CD4-positive, alpha-beta T cell treated with Interleukin-15 for 4 hours (primary cell): ENCODE measurements at places on chromosomes 3 and 15.

- no peak for DNase-seq
Measured at GRCh38 chr3:185270956-185271332, 17.1 kb upstream of the EHHADH start.

- no peak for DNase-seq
Measured at GRCh38 chr3:157590273-157590672, 87.1 kb upstream of the VEPH1 start.

GRCh38 chr3:4850928-4851265, 128.3 kb upstream of the BHLHE40 start:
- DNase-seq = peak; percentile 68

GRCh38 chr3:60645801-60646200, 605.5 kb downstream of the FHIT start:
- DNase-seq = no peak

GRCh38 chr3:158420654-158421396, 150.2 kb upstream of the MLF1 start:
- no peak for DNase-seq

GRCh38 chr3:72606005-72606800, 242.0 kb downstream of the SHQ1 start:
- no peak for DNase-seq

GRCh38 chr3:42868841-42869240, 6.8 kb downstream of the CYP8B1 start:
- DNase-seq = no peak

DNA sequence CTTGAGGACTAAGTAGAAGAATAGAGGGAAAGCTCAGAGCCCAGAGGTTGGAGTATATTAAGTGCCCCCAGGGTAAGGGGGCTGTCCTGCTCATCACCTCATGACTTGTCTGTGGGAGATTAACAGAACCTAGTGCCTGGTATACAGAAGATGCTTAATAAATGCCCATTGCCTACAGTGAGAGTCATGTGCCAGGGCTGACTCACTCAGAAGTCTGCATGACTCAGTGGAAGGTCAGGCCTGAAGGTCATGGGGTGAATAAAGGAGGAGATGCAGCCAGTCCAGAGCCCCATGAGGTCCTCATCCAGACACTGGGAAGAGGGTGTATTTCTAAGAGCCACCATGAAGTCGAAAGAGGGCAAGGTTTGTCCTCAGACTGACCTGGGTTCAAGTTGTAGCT, 62.5 kb upstream of the TLE3 start:
- DNase-seq = no peak

- peak; percentile 84 for DNase-seq
Measured at GRCh38 chr3:50192689-50193141, 1.3 kb downstream of the GNAT1 start.

DNA sequence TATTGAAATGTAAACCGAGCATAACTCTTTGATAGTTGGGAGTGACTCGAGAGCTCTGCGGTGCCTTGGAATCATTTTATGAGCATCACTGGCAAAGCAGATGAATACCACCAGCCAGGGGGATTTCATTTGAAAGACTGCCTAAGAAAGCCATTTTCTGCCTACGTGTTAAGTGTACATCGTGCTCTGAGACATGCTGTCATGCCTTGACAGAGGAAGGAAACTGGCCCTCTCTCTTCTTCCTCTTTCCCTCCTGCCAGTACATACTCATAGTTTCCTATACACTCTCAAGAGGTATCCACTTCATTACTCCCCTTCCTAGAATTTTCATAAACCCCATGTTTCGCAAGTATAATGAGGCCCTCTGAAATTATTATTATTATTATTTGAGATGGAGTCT, 8.8 kb downstream of the BCL2A1 start:
- DNase-seq = no peak

- DNase-seq = no peak
Measured at GRCh38 chr15:100764778-100765466, 114.7 kb upstream of the ALDH1A3 start.

- DNase-seq = no peak
Measured at GRCh38 chr3:12859840-12860239, 18.5 kb upstream of the RPL32 start.

- DNase-seq = no peak
Measured at GRCh38 chr3:12829886-12830784, 11.2 kb downstream of the RPL32 start.

GRCh38 chr3:17759901-17760300, 17.5 kb upstream of the TBC1D5 start:
- DNase-seq = no peak

DNA sequence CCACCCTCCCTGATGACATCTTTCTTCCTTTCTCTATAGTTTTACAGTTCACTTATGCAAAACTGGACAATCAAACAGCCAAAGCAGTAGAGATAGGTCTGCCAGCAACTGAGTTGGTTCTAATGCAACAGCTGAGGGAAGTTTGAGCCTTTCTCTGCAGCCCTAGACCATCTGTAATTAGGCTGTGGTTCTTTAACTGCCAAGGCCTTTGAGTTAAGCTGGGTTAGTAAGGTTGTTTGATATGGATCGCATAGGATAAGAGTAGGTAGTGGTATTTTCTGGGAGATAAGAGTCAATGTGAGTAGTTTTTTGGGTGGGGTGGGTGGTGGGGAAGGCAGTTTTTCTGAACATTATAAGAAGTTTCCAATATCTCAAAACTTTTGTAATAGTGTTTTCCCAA, 3.0 kb downstream of the RPL39L start:
- no peak for DNase-seq

DNA sequence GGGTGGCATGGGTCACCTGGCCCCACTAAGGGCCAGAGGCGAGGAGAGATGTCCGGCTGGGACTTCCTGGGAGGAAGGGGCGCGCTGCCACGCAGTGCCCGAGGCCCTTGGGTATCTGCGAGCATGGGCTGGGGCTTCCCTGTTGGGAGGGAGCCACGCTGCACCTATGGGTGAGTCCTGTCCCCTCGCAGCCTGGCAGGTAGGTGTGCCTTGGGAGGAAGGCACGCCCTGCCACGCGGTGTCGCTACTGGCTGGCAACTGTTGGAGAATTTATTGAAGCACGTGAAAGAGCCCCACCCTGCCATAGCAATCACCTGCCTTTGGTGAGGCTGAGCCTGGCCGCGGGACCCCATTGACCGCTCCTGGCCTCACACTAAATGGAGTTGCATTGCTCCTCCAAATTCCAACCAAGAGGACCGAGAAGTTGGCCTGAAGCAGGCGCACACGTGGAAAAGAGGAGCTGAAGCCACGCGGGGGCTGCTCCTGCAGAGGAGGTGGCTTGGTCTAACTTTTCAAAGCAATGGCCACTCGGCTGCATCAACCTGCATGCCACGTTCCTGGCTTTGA, 134.2 kb downstream of the TJP1 start:
- DNase-seq = no peak

GRCh38 chr3:144344925-144345548, 373.4 kb downstream of the DIPK2A start:
- no peak for DNase-seq

GRCh38 chr3:63976872-63977200, 46.5 kb downstream of the PSMD6 start:
- DNase-seq = no peak

DNA sequence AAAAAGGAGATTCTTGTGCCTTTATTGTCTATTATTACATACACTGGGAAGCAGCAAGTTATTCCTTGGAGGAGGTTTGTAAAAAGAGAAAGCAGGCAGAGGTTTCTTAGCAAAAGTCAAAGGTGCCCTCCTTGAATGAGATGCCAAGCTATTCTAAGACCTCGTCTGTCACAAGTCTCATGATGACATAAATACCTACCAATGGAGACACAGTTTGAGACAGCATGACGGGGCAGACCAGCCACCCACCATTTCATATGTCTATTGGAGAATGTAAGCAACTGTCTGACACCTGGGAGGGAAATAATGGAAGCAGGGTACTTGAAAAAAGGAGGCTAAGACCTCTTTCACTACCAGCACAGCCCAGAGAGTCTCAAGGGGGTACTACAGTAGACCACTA, 2.2 kb downstream of the RGMA start:
- DNase-seq = no peak
